NCI-H524 (cell line): ENCODE measurements at places on chromosomes 6 and 20.

- DNase-seq, result no peak
Observed at GRCh38 chr6:157887892-157888291, 64.8 kb downstream of the SNX9 start.

DNA sequence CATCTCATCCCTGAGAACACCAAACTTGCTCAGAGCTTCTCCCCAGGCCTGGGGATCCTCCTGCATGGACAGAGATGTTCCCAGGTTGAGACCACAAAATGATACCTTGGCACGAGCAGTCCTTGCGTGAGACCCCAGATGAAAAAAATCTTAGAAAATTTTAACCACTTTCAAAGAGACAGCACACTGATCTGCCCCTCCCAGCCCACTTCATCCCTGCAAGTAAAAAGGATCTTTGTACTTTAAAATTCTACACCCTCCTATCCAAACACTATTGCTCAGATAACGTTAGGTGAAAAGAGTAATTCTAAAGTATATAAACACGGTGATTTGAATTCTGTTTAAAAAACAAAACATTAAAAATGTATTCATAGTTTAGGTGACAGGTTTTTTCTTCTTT is 98.5 kb downstream of the SLC23A2 start:
- DNase-seq, result no peak

DNA sequence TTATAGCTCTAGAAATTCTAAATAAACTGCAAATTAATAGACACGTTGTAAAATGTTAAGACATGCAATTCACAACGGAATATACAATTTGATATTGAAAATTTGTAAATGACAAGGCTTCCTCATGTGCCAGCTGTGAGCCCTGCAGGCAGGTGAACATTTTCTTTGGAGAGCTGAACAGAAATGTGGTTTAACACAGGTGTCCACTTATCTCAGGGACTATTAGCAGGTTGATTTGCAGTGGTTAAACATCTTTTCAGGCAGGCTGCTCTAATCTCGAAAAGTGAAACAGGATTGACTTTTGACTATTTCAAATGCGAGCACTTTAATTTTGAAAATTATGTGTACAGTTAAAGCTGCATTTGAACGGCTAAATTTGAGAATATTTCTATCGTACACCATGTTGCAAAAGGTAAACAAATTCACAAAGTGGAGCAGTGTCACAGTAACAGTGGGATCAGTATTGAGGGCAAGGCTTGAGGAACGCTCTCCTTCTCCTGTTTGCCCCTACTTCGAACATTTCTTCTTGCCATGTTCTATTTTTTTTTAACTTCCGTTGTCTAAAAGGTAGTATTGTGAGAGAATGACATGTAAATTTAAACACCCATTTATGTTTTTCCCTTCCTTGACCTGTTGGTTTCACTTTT is 210.8 kb downstream of the CDKAL1 start:
- no peak for DNase-seq

GRCh38 chr6:160005861-160006540 is 37.1 kb downstream of the IGF2R start:
- DNase-seq, result no peak

DNA sequence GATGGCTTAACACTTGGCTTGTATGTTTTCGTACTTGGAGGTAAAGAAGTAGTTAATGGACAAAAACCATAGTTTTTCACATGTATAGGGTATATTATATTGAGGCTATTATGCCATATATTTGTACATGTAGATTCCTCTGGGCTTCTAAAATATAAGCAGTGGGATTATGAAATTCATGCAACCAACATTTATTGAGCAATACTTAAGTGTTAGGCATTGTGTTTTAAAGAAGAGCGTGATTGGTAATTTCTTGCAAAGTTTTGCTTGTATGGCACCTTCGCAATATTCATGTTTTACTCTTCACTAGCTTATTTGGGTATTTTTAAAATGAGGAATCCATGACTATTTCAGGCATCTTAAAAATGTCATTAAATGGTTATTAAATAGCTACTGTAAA is 2.5 kb downstream of the TULP4 start:
- DNase-seq, result no peak

DNA sequence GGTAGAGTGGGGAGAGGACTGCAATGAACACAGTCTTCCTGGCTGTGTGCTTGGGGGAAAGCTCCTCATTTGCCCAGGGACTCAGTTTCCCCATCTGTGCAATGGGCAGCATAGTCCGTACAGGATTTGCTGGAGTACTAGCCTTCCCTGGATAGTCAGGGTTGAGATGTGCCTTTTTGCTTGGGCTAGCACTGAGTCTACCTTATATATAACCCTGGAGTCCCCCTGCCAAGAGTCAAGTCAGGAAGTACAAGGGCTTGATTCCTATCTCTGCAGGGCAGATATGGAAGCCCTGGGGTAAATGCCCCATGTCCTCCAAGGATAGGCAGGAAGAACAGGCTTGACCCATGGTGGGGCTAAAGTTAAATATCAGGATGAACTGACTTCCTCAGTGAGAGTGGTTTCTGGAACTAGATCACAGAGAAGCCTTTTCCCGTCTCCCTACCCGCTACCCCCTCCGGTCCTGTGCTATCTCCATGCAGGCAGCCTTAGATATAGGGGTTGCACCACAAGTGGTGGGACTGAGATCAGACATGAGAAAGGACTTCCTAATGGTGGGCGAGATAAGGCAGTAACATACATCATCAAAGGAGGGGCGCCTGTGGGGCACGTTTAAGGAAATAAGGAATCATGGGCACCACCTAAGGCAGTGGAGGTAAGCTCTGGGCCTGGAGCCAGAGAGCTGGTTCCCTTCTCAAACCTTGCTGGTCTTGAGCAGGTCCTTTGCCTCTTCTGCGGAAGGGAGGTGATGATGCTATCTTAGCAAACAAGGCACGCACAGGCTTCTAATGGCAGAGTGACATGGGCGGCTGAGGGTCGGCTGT is 157.9 kb downstream of the MRPL14 start:
- DNase-seq, result no peak
